ENCODE measurements at places on chromosomes 1 and 21.

DNA sequence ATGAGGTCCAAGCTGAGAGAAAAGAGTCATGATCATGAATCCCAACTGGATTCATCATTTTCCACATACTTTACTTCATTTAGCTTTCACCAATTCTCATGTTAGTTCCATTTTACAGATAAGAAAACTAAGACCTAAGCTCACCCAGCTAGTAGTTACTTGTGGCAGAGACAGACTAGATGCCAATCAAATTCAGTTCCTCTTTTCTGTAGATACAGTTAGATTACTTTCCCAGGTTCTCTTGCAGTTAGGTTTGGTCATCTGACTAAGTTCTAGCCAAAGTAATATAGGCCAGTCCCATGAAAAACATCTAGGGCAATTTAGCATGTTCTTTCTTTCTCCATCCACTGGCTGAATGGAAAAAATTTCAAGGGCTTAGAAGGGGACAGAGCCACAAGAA is 8.9 kb upstream of the KCND3 start:
- no peak for DNase-seq

DNA sequence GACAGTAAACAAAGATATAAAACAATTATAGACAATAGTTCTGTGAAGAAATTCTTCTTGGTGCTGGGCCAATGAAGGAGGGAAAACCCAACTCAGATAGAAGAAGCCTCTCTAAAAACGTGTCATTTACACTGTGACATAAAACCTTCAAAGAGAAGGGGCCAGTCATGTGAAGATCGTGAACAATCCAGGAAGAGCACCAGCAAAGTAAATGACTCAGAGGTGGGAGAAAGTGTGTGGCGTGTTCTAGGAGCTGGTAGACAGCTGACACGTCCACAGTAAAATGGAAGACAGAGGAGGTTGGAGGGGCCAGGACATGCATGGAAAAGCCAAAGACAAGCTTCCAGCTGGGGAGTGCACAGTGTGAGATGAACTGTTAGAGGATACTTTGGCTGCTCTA is 143.6 kb downstream of the VAV3 start:
- DNase-seq = no peak

GRCh38 chr1:155205969-155206593 is 1.6 kb downstream of the THBS3 start:
- no peak for DNase-seq

- no peak for DNase-seq
Measured at GRCh38 chr1:966135-966703, at the start of gene PLEKHN1. Gene PLEKHN1 (plus strand): TSS chr1:966482. CDS start chr1:966532, 50 bp downstream.

- DNase-seq = no peak
Measured at GRCh38 chr1:246828818-246829217, 102.9 kb downstream of the AHCTF1 start.

Measured in NCI-H1436 treated with DMSO at 0.1 percent for 48 hours (cell line).